ENCODE measurements at places on chromosomes 7 and 10. TPM values are rescaled to one million over a fixed set of nuclear protein-coding genes. Genes with fewer than 3 reads are reported as not detected.

The SPDYE11 gene
- under 0.01 TPM for total RNA-seq

The GSTK1 gene
- total RNA-seq = 36.9 TPM

The HIP1 gene
- 17.9 TPM for total RNA-seq

The PDE6C gene
- total RNA-seq = not detected

The PRF1 gene
- 0.25 TPM for total RNA-seq

The CPVL gene
- 32.9 TPM for total RNA-seq

The SLC13A1 gene
- total RNA-seq = not detected

The CYP3A5 gene
- total RNA-seq = under 0.01 TPM

The BAG3 gene
- total RNA-seq = 0.98 TPM

The TAS2R39 gene
- not detected for total RNA-seq

The GSTO2 gene
- total RNA-seq = 1.7 TPM

The AKR1C1 gene
- 27.5 TPM for total RNA-seq

The HTRA1 gene
- 46.7 TPM for total RNA-seq

The PLAC9 gene
- total RNA-seq = 1.7 TPM

The LHPP gene
- total RNA-seq = 8.6 TPM

The VWDE gene
- total RNA-seq = 0.25 TPM

The TMEM273 gene
- 1.2 TPM for total RNA-seq

The LRRC18 gene
- not detected for total RNA-seq

The CDK5 gene
- total RNA-seq = 30.0 TPM

The MGAM2 gene
- under 0.01 TPM for total RNA-seq

The HOXA6 gene
- total RNA-seq = not detected

The ABCB1 gene
- 7.4 TPM for total RNA-seq

The STOX1 gene
- 6.4 TPM for total RNA-seq

The LHFPL3 gene
- total RNA-seq = 19.9 TPM

The SPAM1 gene
- total RNA-seq = not detected

The RBM20 gene
- total RNA-seq = 0.74 TPM

The ATE1 gene
- 40.8 TPM for total RNA-seq

The FAM25G gene
- total RNA-seq = not detected

The CPA5 gene
- total RNA-seq = not detected

The MYO1G gene
- total RNA-seq = 0.25 TPM

The PDSS1 gene
- 8.9 TPM for total RNA-seq

The NUTM2D gene
- total RNA-seq = 7.9 TPM

The NME8 gene
- total RNA-seq = not detected

The ANLN gene
- 12.8 TPM for total RNA-seq

The SDK1 gene
- 30.7 TPM for total RNA-seq

The EMX2 gene
- 3.7 TPM for total RNA-seq

The TMEM236 gene
- under 0.01 TPM for total RNA-seq

The PALD1 gene
- 4.9 TPM for total RNA-seq

The BBS9 gene
- 60.5 TPM for total RNA-seq

The GLRX3 gene
- 47.0 TPM for total RNA-seq

The GPRIN2 gene
- 18.2 TPM for total RNA-seq

The IFIT1B gene
- 0.49 TPM for total RNA-seq

The WIPF3 gene
- 6.6 TPM for total RNA-seq

The CCAR1 gene
- 41.1 TPM for total RNA-seq
